T-helper 17 cell (primary cell): ENCODE measurements at places on chromosomes 2 and 18. TPM values are rescaled to one million over a fixed set of nuclear protein-coding genes. Genes with fewer than 3 reads are reported as not detected.
A peak's percentile ranks its signal among the peaks of the same experiment; 100 is the strongest.

DNA sequence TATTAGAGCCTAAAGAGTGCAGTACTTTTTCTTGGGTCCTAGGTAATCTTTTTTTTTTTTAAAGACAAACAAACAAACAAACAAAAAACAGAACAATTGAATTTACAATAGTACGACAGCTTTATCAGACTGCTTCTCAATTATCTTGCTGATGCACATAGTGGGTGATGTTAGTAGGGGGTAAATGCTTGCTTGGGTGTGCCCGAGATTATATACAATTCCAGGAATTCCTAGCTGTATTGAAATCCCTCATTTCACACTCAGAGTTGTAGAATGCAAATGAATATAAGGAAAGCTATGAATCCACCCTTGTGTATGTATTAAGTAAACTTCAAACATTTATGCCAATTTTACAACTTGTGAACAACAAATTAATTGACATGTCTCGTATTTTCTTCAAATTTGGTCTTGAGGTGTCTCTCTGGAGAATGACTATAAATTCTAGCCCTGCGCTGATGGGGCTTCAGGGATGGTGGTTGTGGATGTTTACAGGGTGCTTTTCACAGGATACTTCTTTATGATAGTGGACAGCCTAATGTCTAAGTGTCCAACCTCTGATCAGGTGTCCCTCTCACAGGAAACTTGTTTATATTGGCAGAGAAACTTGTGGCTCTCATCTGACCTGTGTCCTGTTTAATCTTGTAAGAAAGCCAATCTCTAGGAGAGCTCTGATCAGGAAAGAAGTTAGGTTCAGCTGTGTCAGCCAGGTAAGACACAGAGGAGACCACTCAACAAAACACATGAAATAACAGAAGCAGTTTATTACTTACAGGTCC is 61.9 kb upstream of the SLC39A10 start:
- DNase-seq: no peak

DNA sequence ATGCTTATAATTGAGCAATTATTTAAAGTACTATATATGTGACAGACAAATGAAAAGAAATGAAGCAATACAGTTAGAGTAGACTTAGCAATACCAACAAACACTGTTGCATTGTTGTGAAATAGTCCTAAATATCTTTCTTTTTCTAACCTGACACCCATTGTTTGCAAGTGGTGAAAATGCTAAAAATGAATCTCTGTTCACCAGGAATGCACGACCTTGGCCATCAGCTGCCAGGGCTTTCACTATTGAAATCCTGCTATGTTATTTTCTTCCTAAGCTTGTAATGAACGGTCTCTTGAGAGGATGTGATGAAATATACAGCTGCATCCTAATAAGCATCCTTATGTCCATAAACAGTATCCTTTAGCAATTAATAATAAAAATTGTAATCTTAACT is 136.2 kb upstream of the MGAT5 start:
- no peak for DNase-seq

GRCh38 chr2:8441986-8442385 is 239.9 kb upstream of the ID2 start:
- DNase-seq: no peak

DNA sequence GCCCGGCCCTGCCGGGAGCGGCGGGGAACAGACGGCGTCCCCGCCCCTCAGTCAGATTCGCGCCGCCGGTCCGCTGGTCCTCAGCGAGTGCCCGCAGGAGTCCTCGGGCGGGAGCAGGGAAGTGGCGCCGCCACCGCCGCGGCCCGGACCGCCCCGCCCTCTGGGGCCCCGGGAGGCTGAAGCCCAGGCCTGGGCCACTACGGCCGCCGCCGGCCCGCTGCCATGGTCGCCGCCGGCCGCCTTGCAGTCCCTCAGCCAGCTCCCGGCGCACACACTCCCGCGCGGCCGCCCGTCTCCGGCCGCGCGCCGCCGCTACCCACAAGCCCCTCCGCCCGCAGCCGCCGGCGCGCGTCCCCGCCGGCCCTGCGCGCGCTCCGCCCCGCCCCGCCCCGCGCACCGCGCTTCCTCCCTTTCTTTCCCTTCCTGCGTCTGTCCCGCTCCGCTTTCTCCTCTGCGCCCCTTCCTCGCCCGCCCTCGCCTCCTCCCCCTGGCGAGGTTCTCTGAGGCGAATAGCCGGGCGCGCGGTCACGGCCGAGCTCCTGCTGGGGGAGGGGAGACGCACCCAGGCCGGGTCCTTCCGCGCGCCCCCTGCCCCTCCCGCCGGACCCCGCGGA is at the start of gene ROCK2:
TSS of gene ROCK2 (minus strand) at position 295 of the 614 bp plus-strand sequence. CDS start 500 bp downstream, outside the sequence.
- peak; percentile 60 for DNase-seq

- no peak for DNase-seq
Measured at GRCh38 chr2:241039416-241039815, 41.0 kb downstream of the SNED1 start.

TMBIM1 gene
- 97.4 TPM for total RNA-seq

TBC1D8 gene
- 1.9 TPM for total RNA-seq

NMS gene
- total RNA-seq: not detected

DNA sequence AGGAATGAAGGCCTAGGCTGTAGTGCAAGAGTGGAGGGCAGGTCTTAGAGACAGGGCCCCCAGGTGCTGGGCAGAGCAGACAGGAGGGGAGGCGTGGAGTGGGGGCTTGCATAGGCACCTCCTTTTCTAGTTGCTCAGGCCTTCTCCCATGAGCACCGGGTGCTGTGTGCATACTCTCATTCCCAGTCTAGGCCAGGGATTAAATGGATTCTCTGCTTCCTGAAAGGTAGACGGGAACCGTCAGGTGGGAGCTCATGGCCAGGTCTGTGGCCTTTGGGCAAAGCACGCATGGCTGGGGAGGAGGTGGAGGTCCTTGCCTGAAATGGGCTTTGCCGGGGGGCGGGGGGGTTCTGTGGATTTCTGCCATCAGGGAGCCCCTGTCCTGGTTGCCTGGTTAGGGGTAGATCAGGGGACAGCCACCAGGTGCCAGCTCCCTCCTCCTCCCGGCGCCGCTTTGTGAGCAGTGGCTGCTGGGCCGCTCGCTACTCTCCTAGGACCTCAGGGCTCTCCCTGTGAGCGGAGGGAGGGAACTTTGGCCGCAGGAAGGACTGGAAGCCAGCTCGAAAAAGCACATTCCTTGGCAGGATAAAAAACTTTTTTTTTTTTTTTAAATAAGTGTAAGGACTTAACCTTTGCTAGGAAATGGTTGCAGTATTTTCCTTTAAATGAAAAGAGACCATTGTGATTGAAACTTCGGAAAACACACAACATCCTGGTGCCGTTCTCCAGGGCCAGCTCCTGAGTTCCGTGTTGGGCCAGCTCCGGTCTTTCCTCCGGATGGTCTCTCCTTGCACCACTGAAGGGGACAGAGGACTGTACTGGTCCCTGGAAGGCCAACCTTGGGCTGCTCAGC is 82.8 kb upstream of the HAAO start:
- DNase-seq: no peak

GRCh38 chr2:149487189-149487588 is 100.4 kb downstream of the MMADHC start:
- no peak for DNase-seq

ANKRD29 gene
- total RNA-seq: 0.25 TPM

DNA sequence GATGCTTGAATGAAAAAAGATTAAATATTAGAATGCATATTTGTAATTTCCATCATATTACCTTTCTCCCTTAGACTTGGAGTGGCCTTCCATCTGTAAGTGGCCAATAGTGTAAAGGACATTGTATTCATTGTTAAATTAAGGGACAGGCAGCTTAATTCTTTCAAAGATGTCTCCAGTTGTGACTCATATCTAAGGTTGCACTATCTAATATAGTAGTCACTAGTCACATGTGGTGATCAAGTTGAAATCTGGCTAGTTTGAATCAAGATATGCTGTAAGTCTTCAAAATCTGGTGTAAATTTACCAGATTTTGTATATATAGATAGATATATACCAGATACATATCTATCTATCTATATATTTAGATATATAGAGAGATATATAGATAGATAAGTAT is 52.4 kb upstream of the AGPS start:
- DNase-seq: no peak

GRCh38 chr2:113242327-113242726 is 36.4 kb downstream of the PAX8 start:
- DNase-seq: no peak

- no peak for DNase-seq
Measured at GRCh38 chr2:5885451-5886173, 193.4 kb downstream of the SOX11 start.

DNA sequence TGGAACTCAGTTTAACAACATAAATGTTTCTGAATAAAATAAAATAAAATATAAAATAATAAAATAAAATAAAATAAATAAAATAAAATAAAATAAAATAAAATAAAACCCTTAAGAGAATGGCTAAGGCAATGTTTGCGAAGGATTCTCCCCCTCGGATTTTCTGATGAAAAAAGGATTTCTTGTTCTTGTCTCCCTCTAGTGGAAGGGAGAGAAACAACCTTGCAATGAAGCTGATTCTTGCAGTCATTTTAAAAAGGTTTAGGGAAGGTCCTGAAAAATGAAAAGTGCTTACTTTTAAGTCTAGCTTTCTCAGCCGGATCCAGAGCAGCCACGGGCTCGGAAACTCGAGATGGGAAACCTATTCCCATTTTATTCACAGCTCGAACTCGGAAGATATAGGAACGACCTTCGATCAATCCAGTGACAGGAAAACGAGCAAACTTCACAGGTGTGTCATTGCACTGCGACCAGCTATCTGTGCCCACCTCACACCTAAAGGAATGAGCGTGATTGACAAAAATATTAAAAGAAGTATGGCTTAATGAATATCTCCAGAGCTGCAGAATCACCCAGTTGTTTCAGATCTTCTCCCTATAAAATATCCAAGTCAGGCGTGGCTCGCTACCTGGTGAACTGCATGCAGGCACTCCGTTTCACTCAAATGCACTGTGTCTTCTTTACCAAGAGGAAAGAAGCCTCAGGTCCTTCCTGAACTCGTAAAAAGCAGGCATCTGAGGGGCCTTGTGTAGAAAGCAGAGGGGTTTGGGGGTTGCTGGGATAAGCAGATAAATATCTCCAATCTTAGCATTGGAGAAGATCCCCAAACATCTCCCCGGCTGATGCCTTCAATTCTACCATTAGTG is 68.1 kb downstream of the MYOM1 start:
- no peak for DNase-seq

DNA sequence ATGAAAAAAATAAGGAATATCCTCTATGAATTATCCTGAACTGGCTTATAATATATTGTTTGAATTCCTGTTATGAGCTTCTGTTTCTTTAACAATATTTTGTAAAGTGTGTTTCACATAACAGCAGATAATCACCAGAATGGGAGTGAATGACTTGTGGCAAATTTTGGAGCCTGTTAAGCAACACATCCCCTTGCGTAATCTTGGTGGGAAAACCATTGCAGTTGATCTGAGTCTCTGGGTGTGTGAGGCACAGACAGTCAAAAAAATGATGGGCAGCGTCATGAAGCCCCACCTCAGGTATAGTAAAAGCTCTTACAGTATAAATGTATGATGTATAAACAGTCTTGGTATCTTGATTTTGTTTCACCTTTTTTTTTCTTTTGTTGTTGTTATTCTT is 5.9 kb downstream of the GEN1 start:
- DNase-seq: no peak

GRCh38 chr2:185202945-185203528 is 535.6 kb upstream of the FSIP2 start:
- no peak for DNase-seq

GRCh38 chr2:111688482-111688881 is 195.5 kb downstream of the ANAPC1 start:
- DNase-seq: no peak

- no peak for DNase-seq
Measured at GRCh38 chr2:172198361-172198760, 95.7 kb upstream of the DLX2 start.

RRM2 gene
- 0.32 TPM for total RNA-seq

DNA sequence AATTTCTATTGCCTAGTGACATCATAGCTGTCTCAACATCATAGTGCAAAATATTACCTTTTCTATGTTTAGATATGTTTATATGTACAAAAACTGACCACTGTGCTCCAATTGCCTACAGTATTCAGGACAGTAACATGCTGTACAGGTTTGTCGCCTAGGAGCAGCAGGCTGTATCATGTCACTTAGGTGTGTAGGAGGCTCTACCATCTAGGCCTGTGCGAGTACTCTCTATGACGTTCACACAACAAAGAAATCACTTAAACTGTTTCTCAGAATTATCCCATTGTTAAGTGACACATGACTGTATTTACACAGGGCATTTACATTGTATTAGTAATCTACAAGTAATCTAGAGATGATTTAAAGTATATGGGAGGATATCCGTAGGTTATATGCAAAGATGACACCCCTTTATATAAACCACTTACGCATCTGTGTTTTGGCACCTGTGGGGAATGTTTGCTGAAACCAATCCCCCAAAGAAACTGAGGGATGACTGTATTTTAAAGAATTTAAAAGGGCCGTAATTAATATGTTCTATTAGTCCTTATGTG is 24.7 kb downstream of the IL1R2 start:
- no peak for DNase-seq

DNA sequence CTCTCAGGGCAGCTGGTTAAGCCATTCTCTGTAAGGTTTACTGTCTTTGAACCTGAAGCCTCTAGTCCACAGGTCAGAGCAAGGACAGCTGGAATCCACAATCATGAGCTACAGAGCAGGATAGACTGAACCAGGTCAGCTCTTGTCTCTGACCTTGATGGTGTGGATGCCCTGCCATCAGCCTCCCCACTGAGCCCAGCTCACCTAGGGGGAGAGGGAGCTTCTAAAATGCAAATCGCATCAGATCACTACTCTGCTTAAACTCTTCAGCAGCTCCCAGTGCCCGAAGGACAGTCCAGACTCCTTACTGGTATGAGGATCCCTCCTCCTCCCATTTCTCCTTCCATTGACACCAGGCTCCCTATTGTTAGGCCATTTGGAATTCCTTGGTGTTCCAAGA is 255.3 kb upstream of the CCDC68 start:
- DNase-seq: no peak

GRCh38 chr2:649426-650342 is 27.5 kb downstream of the TMEM18 start:
- DNase-seq: no peak

- DNase-seq: no peak
Measured at GRCh38 chr18:64275593-64276300, 126.9 kb upstream of the LINC00305 start.

GRCh38 chr2:224933431-224933830 is 108.8 kb downstream of the DOCK10 start:
- no peak for DNase-seq

- no peak for DNase-seq
Measured at GRCh38 chr2:191749181-191749540, 71.2 kb downstream of the NABP1 start.

DNA sequence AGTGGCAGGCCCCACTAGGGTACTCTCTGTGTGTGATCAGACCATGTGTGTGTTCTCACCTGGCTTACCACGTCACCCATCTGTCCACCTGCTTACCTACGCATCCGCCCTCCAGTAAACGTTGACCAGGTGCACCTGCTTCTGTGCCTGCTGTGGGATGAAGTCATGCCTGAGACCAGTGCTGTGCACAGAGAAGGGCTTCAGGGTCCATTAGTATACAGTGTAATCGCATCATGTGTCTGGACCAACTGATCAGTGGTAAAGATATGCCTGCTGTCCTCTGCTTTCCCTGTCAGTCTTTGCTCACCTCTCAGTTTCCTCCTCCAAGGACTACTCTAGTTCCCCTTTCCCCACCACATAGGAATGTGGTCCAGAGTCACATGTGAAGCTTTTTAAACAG is 109.3 kb downstream of the FHOD3 start:
- DNase-seq: no peak

- DNase-seq: no peak
Measured at GRCh38 chr18:35624146-35624545, 42.6 kb downstream of the GALNT1 start.
